ENCODE measurements at places on chromosomes 1 and 21.
A peak's percentile ranks its signal among the peaks of the same experiment; 100 is the strongest.

DNA sequence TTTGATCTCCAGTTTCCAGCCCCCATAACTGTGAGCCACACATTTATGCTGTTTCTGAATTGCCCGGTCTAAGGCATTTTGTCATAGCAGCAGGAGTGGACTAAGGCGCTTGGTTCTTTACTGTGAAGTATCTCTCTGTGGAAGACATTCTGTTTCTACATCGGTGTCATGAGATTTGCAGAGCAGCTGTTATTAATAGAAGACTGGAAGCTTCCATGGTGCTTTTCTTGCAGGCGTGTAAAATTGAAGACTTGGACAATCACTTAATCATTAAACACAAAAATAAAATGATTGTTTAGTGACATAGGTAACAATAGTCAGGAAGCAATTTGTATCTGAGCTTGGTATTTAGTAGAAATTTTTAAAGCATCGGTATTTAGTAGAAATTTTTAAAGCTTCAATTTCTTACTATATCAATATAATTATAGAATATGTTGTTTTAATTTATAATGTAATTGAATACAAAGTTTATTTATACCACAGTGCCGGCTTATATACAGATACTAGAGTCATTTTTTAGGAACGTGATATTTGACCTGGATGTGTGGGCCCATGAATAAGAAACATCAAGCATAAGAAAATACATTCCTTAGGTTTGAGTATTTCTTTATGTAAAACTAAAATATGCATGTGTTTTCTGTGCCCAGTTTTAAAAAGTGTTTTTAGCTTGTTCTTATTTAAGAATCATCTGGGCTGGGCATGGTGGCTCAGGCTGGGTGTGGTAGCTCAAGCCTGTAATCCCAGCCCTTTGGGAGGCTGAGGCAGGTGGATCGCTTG lies 60.6 kb upstream of the COL6A1 start:
- DNase-seq, result no peak

DNA sequence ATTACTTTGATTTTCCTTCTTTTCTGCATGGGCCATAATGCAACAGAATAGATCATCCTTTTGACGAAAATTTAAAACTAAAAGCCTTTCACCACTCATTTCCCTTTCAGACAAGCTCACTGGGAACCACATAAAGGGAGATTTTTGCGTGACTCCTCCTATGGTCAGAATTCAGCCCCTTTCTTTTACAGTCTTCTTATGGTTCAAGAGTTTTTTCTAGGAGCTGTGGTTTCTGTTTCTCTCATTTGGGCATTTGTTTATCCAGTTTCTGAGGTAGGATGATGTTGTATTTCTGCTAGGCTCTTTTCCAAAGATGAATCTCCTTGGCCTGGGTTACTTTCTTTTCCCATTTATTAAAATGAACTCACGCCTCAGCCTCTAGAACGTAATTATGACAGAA lies 16.9 kb downstream of the RGS1 start:
- DNase-seq, result no peak

DNA sequence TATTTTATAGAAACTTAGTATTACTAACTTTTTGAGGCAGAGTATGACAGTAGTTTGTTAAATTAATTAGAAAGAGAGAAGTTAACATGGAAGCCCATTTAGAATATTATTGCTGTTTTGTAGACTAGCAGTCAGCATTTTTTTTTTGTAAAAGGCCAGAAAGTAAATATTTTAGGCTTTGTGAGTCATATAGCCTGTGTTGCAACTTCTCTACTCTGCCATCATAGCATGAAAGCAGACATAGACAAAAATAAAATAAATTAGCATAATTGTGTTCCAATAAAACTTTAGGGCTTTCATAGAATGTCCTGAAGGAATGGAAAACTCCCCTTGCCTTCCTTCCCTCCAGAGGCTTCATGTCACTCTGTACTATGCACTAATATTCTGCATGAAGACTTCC lies 12.3 kb upstream of the RGS4 start:
- DNase-seq, result no peak

GRCh38 chr21:32386195-32386870 lies 6.5 kb downstream of the URB1 start:
- DNase-seq, result no peak

- peak; percentile 60 for DNase-seq
These were observed 229.2 kb upstream of the CAMK1G start for GRCh38 chr1:209354111-209354839.

- DNase-seq, result no peak
These were observed 85.5 kb upstream of the KIAA0040 start for GRCh38 chr1:175277783-175278733.

Measured in CD14-positive monocyte (primary cell).